ENCODE measurements at places on chromosomes 4 and X. TPM values are rescaled to one million over a fixed set of nuclear protein-coding genes. Genes with fewer than 3 reads are reported as not detected.

DNA sequence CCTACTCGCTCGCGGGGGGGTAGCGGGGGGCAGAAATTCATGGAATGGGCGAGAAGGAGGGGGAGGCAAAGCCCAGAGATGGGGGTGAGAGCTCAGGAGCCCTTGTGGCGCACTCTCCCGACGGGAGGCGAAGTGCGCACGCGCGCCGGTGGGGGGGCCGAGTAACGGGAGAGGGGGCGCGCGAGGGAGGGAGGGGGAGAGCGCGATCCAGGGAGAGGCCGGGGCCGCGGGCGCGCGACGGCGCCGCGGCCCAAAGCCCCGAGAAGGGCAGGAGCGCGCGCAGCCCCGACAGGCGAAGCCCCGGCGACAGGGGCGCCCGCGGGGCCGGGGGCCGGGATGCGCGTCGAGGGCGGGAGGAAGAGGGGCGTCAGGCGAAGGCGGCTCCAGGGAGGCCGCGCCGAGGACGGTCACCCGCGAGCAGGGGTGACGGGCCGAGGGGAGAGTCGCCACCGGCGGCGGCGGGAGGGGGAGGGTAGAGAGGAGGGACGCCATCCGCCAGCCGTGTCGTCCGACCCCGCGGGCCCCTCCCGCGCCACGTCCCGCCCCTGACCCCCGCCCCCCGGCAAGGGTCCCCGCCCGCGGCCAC, 421 bp downstream of the MECP2 start:
- DNase-seq, result peak; percentile 57

DNA sequence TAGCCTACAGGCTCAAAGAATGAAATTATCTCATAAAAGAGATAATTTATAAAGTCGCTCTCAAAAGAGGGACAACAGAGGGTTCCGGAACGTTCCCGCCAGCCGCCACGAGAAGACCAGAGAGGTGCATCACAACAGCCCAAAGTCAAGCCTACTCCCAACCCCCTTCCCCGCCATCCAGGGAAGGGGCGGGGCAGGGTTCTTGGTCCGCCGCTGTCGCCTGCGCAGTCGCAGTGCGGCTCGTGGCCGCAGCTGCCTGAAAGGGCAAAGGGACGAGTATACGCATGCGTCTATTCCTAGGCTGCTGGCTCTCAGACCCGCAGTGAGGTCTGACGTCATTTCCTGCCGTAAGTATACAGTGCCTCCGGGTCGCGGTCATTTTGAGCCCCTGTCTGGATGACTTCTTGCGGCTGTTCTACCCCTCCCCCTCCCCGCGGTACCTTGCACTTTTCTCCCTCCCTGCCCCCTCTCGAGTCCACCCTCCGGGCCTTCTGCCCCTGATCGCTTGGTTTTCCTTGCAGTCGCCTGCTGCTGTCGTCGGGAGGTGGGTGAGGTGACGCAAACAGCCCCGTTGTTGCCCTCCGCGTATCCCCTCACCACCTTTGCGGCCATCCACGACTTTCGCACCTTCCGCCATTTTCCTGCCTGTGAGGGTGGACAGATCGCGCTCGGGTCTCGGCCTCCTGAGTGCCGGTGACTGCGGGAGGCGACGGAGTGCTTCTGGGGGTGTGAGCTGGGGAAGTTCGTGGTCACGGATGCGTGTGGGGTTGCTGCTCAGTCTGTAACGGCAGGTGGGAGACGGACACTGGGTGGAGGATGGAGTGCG, at the start of gene OCIAD1:
TSS of gene OCIAD1 (plus strand) at position 383 of the 826 bp plus-strand sequence. CDS start 1,537 bp downstream, outside the sequence.
- peak; percentile 99 for DNase-seq

Gene AREG
- 1.5 TPM for total RNA-seq

Gene SERPINA7
- not detected for total RNA-seq

Data from fibroblast of lung (primary cell).